Renal cortex interstitium (tissue), 15 donors: ENCODE measurements at places on chromosomes 4 and X. TPM values are rescaled to one million over a fixed set of nuclear protein-coding genes. Genes with fewer than 3 reads are reported as not detected.

GRCh38 chrX:41596596-41596995 lies 92.2 kb upstream of the GPR34 start:
- DNase-seq: no peak

GRCh38 chr4:64341711-64342110 lies 67.5 kb downstream of the TECRL start:
- DNase-seq: no peak

- no peak for DNase-seq
These were observed 109.5 kb upstream of the TEX13C start for GRCh38 chrX:125210146-125210545.

DNA sequence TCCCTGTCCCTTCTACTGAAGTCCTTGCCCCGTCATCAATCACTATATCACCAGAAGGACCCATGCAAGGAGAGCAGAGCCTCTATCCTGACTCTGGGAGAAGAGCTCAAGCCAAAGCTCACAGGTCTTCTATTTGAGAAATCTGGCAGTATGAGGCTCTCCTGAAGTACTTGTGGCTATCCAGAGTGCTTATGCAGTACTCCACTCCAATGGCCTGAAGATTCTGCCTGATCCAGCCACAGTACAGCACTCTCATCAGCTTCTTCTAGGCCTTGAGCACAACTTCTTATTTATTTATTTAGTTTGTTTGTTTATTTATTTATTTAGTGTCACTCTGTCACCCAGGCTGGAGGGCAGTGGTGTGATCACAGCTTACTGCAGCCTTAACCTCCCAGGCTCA lies 13.0 kb downstream of the USP26 start:
- no peak for DNase-seq

PABPC5 gene
- polyA plus RNA-seq: 6.1 TPM

GAB3 gene
- 2.2 TPM for polyA plus RNA-seq

NWD2 gene
- 0.31 TPM for polyA plus RNA-seq

CXCL6 gene
- polyA plus RNA-seq: 0.12 TPM

STS gene
- 5.5 TPM for polyA plus RNA-seq

PALLD gene
- 194 TPM for polyA plus RNA-seq
